NCI-H2107 (cell line): ENCODE measurements at places on chromosomes 13 and 19.

GRCh38 chr13:92187378-92187989 lies 789.1 kb downstream of the GPC5 start:
- DNase-seq = peak; percentile 9

DNA sequence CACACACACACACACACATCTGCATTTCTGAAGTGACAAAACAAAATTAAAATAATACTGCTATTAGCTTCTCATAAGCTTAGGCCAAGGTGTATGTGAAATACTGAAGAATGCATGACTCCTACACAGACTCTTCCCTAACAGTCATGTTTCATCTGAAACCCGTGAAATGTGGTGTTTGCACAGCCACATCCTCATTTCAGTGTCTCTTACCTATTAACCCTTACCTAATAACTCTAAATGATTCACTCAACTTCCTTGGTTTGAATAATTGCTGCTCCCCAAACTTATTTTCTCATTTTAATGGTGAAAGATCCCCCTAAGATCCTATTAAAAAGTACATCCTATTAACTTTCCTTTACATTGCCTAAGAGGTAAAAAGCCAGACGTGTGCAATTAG lies 117.6 kb downstream of the MIPEP start:
- no peak for DNase-seq

DNA sequence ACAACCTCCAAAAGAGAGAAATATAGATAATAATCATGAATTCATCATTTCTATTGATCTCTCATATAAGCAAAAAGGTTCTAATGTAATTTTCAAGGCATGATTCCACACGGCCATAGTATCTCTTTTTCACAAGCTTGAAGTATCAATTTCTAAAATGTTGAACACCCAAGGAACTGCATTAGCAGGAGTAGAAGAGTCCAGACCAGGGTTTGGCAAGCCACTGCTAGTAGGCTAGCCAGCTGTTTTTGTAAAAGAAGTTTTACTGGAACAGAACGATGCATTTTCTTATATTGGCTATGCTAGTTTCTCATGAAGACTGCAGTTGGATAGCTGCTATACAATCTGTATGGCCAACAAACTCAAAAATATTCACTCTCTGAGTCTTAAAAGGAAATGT lies 481.5 kb upstream of the MIR17HG start:
- DNase-seq = no peak

DNA sequence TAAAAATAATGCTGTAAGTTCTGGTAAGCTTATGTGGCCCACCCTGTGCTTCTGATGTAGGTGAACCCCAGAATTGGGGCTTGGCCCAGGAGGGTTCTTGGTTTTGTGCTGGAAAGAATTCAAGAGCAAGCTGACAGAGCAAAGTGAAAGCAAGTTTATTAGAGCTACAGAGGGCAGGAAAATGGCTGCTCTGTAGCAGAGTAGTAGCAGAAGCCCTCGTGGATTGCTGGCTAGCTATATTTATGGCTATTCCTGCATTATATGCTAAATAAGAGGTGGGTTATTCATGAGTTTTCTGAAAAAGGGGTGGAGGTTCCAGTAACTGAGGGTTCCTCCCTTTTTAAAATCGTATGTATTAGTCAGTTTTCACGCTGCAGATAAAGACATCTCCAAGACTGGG lies 20.6 kb upstream of the ZNF599 start:
- no peak for DNase-seq
